ENCODE measurements at places on chromosomes 12 and 14.
A peak's percentile ranks its signal among the peaks of the same experiment; 100 is the strongest.

DNA sequence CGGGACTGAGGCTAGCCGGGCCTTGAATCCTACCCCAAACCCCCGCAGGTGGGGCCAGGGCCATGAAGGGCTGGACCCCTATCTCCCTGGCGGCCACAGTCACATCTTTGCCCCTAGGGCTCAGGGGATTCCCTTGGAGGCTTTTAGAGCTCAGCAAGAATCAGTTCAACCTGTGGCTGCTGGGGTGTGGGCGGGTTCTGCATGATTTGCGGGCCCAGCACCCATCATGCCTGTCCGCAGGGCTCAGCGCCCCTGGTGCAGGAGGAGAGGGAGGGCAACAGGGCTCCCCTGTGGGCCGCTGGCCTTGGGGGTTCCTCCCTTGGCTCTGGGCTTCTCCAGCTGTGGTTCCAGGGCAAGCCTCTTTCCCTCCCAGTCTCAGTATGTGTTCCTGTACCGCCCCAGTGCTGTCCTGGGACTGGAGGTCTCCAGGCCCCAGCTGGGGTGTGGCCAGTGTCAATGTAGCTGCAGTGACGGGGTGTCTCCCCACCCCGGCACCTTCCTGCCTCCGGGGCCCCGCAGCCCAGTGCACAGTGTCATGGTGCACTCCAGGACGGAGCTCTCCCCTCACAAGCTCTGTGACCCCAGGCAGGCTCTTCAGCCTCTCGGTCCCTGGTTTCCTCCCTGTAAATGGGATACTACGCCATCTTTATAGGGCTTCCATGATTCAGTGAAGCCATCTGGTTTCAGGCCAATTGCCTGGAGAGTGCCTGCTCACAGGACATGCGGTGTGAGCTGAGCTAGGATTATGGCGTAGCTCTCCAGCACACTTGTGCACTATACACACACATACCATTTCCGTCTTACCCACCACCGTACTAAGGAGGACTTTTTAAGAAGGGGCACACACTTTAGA is 9.9 kb upstream of the LBHD2 start:
- no peak for DNase-seq

GRCh38 chr12:117857632-117858612 is 110.9 kb downstream of the KSR2 start:
- no peak for DNase-seq

DNA sequence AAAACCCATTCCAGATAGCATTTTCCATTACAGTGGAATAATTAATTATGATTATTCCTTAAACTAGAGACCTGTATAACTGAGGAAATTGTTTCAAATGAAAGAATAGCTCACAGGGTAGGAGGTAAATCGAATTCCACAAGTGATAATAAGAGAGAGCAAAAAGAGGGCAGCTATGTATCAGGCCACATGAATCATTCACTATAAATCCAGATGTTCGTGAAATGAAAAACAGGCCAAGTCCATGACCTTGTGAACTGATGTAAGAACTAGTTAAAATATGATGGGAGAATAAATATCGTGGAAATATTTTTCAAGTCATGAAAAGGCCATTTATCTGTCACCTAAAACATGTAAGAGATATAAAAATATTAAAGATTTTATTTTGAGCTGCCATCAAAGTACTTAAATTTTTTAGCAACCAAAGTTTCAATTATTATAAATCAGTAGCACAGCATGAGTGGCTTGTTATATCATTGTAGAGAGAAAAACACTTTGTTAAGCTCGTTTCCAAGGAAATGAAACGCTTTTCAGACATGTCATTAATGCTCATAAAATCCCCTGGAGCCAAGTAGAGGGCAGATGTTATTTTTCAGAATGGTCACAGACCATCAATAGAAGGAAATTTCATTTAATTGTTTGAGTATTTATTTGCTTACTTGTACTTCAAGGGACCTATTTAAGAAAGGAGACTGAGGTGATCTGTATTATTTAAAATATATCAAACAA is 120.6 kb upstream of the CDKN3 start:
- DNase-seq = no peak

DNA sequence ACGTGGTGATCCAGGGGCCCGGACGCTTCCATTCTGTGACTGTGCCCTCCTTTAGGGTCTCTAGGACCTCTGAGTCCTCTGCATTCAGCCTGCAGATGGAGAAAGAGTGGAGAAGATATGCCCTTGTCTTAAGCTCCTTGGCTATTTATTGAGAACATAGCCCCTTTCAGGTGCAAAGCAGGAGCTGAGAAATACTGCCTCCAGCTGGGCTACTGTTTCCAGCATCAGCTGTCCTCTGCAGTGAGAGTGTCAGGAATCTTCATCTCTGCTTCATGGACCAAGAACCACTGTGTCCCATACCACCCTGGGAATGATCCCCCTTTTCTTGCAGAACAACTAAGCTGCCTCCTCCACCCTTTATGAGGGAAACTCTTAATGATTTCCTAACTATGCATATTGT is 47.8 kb upstream of the CEP83 start:
- no peak for DNase-seq

DNA sequence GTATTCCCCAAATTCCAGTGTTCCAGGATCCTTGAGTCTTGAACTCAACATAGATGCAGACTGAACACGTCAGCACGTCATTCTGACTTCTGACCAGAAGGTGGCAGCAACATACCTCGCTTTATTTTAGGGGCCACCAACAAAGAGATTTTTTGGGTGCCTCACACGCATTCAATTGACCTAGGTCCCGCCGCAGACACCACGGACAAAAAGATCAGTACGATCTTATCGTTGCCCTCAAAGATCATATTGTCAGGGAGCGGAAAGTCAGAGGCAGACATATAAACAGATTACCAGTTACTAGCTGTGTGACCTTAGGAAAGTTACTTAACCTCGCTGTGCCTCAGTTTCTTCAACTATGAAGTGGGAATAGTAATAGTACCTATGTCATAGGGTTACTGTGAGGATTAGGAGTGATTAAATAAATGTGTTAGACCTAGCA is 6.5 kb upstream of the PRPH start:
- peak; percentile 34 for DNase-seq

DNA sequence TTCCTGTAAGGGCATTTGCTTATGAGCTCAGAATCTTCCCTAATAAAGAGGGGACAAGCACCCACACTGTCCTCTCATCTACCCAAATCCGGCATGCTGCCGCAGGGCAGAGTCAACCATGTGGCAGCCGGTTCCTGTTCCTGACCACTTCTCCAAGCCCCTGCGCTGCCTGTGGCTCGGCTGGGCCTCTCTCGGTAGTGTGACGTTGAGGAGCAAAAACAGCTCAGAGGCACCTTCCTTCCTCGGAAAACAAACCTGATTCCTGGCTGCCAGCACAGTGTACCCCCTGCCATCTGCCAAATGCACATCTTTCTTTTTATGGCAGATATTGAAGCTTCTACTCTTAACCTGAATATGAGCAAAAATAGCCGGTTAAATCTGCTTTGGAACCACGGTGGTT is 50.5 kb downstream of the CFAP251 start:
- no peak for DNase-seq

DNA sequence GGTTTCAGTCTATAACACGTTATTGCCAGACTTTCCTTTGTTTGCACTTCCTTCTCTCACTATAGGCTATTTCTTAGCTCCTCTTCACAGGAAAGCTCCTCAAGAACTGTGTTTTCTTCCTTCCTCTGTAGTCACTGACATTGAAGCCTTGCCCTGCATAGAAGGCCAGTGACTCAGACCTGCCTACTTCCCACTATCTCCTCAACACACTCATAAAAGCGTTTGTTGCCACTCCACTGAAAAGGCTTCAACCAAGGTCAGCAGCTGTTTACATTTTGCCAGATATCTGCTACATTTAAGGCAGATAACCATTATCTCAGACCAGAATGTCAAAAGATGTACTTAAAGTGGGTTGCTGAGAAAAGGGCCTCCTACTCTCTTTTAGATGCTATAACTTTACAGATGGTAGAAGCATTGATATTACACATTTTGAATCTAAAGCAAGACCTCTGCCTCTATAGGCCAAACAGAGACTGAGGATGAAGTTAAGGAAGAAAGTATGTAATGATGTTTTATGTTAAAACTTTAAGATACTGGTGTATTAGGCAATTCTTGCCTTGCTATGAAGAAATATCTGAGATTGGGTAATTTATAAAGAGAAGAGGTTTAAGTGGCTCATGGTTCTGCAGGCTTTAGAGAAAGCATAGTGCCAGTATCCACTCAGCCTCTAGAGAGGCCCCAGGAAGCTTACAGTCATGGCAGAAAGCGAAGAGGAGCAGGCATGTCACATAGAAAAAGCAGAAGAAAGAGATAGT is 233.3 kb upstream of the FLRT2 start:
- DNase-seq = no peak

DNA sequence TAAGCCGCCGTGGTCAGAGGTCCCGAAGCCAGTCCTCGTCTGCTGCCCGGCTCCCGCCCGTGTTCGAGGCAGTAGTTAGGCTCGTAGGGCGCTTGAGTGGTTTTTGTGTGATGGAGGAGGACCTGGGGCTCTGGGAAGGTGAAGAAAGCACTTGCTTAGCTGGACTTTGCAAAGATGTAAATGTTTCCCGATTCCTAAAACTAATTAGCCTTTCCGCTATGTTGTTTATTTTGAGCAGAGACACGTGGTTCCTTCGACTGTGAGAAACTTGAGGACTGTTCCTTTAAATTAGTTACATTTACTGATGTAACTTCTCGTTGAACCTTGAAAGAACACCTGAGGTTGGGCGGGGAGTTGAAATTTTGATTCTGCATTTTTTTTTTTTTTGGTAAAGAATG is 33.9 kb downstream of the MIA2 start:
- no peak for DNase-seq

- no peak for DNase-seq
Observed at GRCh38 chr12:17588968-17589367, 501.0 kb downstream of the RERGL start.

- DNase-seq = no peak
Observed at GRCh38 chr14:102375119-102375518, 12.4 kb downstream of the TECPR2 start.

DNA sequence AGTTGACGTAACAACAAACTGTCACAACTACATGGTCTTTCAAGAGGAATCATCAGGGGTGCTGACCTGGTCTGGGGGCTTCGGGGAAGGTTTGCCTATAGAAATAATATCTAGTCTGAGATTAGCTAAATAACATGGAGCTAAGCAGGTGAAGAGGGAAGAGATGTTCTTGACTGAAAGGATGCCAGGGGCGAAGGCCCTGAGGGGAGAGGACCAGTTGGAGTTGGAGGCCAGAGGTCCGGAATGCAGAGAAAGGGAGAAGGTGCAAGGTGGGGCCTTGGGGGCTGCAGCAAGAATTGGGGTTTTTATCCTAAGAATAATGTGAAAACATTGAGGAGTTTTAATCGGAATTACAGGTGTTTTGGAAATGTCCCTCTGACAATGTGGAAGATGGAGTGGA is 68.5 kb upstream of the RIC8B start:
- no peak for DNase-seq

GRCh38 chr14:50829489-50830043 is 1.4 kb downstream of the NIN start:
- no peak for DNase-seq

GRCh38 chr12:122852336-122853275 is 17.3 kb downstream of the HIP1R start:
- no peak for DNase-seq

DNA sequence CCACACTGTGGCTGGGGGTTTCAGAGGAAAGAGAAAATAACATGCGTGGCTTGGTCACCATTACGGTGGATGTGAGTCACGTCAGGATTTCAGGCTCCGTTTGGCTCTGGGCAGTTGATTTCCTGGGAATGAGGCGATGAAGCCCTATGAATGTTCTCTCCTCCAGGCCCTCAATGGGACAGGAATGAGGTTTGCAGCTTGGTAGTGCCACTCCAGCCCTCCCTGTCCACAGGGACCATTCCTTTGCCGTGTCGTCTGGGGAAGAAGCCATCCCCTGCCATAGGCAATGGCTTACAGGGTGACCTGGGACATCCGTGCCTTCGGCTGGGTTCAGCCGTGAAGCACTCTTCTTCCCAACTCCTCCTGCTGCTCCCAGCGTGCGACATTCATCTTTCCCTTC is 95.0 kb downstream of the FBXL14 start:
- DNase-seq = no peak

DNA sequence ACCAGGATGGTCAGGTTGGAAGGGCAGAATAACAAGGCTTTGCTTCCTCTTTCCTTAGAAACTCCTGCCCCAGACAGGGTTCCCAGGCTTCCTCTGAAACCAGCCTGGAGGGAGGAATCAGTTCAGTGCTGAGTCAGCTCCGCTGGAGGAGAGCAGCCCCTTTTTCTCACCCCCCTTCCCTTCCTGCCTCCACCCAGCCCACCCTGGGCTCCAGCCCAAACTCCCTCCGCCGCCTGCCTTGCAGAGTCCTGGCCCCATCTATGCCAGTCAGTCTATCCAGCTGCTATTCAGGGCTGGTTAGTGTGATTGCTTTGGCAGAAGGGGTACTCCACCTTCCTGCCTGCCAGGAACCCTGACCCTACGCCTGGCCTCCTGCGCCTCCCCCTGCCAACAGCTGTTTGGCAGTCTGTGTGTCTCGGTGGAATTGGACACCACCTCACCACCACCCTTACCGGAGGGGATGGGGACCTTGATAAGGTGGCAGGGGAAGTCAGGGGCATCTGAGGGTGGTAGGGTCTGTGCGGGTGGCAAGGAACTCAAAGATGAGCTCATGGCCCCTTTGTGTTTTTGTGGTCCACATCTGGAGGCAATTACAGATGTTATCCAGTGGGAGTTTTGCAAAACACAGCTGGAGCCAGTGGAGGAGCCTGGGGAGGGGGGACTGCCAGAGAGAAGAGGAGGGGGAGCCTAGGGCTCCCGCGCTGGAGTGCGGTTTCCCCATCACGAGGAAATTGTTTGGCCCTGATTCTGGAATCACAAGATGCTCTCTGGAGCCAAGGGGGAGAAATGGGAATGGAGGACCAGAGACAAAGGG is 12.2 kb downstream of the MMP14 start:
- DNase-seq = peak; percentile 89

GRCh38 chr12:131381716-131382430 is 329.0 kb upstream of the SFSWAP start:
- DNase-seq = no peak

GRCh38 chr14:52391881-52392615 is 77.9 kb downstream of the PTGER2 start:
- peak; percentile 75 for DNase-seq

- DNase-seq = no peak
Observed at GRCh38 chr12:40688085-40688725, 4.0 kb upstream of the CNTN1 start.

DNA sequence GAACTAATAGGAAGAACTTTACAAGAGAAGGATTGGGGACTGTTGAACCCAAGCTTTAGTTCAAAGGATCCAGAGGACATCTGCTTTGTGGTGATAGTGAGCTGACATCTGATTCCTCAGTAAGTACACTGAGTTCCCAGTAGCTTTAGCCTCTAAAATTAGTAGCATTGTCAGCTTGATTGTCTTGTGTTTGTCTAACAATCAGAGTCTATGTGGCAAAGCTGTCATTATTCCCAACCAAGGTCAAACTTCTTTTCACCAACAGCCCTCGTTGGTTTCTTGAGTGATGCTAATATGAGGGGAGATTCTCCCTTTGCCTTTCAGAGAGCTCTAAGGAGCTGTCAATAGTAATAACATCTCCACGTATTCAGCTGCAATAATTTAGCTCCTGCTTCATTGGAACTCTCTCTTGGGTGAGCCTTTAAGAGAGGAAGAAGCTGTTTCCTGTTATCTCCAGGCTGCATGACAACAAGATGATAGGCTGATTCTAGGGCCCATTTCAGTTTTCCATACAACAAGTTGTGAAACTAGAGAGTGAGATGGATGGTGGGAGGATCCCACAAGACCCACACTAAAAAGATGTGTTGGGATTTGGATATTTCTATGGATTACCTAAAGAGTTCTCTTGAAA is 46.7 kb downstream of the TGFB3 start:
- DNase-seq = no peak

All from astrocyte of the cerebellum (primary cell).